Muscle of arm (tissue), 14 donors: ENCODE measurements at places on chromosomes 4 and X.

- DNase-seq: no peak
Observed at GRCh38 chrX:12951595-12951975, 23.3 kb upstream of the TMSB4X start.

DNA sequence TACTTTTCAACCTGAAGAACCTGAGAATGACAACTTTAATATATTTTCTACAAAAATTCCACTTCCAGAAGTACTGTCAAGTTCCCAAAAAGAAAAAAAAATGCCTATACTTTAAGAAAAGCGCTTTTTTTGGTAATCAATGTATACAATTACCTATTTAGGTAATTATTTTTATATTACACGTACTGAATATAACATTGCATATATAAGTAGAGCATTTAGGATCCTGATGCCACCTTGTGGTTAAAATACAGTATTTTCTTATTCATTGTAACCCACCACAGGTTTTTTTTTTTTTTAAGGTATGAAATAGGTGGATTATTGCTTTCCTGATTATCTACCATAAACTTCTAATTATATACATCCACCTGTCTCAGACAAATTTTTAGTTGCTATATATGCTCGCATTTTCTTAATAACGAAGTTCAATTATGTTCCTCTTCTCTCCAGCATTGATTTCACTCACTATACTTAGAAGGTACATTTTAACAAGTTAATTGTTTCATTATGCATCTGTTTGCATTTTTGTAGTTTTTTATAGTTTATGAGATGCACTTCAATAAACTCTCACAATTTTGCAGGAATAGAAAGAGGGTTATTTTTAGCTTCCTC is 5.2 kb downstream of the MAP9 start:
- no peak for DNase-seq

DNA sequence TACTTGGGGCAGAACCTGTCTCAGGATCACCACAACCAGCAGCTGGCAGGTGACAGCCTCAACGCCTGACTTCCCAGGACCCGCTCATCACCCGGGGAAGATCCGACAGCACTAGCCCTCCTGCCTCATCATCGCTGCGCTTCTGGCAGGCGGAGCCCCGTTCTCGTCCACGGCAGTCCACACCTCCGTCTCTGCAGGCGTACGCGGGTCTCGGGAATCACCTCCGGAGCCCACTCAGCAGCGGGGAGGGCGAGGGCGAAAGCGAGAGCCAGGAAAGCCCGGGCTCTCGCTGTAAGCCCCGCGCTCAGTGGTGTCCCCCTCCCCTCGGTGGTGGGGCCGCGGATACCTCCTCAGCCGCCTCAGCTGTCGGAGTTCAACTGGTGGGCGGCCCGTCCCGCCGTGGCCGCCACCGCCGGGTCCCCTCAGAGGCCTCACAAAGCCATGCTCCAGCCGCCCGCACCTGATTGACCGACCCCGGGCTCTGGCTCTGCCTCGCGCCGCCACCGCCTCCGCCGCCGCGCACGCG is 518 bp upstream of the CNKSR2 start:
- no peak for DNase-seq

GRCh38 chrX:147900349-147900748 is 11.4 kb upstream of the FMR1 start:
- no peak for DNase-seq

GRCh38 chr4:40334591-40335524 is at the start of gene CHRNA9:
CHRNA9 (plus strand) TSS chr4:40335333; CDS start chr4:40335468, 135 bp downstream.
- DNase-seq: no peak

DNA sequence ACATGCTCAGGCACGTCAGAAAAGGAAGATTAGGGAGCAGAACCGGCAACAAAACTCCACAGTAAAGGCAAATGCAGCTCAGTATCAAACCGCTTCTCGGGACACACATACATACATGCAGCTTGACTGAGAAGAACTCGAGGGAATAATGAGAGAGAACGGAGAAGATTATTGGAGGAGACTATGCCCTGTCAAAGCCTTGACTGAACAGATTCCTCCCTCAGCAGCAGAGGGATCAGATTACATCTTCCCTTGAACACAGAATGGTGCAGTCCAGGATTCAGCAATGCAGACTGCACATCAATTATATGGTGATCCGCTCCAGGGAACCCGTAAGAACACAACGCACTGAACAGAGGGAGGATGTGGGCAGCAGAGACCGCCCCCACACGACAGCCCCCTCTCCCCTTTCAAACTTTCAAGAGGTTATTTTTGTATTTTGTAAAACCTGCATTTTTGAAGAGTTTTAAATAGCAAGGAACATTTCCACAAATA is 183.2 kb downstream of the FBXW7 start:
- peak; percentile 93 for DNase-seq

DNA sequence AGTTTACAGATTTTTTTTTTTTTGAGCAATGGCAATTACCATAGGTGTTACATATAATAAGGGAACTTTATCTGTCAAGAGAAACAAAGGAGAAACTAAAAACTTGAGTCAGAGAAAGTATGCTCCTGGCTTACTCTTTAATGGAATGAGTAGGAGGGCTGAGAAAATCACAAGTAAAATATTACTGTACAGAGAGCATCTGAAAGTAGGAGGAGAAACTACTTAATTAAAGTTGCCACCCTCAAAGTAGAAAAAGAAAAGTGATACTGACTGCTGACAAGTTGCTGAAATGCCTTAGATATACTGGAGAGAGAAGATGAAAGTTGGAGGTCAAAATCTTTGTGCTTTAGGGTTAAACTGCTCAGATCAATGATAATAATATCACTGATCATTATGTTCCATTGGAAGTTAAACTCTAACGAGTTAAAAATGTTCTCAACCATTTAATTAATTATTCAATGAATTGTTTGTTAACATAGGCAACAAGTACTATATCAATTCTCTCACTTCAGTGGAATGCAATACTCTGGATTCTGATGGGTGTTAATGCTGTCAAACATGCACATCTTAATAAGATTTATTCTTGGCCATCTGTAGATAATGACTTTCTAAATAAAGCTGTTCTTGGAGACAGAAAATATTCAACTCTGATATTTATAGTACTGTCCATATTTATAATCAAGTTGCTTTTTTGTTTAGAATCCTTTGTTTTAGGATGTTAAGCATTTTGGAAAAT is 61.2 kb upstream of the CAMK2D start:
- DNase-seq: no peak
